ENCODE measurements at places on chromosomes 4 and X.

GRCh38 chr4:138192113-138192512, 50.0 kb downstream of the SLC7A11 start:
- no peak for DNase-seq

DNA sequence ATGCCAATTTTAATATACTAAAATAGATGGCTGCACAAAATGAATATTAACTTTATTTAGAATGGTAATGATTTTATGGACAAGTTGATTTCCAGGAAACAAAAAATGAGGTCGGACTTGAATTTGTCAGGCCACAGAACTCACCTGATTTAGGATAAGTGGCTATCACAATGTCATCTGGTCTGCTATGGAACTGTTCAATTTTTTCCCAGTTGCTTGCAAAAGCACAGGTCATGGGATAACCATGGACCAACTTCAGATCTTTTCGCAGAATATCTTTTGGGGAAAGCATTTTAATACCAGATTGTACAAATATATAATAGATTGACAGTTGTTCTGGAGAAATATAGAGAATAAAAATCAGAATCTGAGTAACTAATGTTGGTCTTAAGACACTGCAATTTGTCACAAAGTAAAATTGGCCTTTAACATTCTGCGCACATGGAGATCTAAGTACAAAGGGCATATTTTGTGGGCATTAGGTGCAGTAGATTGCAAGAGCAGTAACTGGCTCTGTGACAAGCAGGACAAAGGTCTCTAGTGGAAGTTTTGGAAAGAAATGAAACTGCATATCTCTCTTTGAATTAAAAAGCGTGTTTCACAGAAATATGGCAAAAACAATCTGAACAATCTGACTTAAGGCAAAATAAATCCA, 5.4 kb downstream of the SULT1B1 start:
- no peak for DNase-seq

DNA sequence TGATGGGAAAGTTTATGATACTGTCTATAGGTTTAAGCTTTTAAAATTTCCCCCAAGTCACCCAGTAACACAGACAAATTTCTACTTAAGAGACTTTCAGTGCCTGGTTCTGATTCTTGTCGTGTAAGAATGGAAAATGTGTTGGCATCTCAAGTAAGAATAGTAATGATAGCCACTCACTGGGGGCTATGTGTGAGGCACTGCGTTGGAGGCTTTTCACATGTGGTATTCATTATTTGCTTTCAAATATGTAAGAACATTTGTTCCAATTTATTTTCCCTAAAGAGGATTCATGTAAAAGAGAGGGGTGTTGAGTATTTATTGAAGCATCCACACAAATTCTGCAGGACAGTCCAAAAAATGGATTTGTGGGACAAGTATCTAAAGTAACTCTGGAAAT, 143.6 kb downstream of the FNIP2 start:
- DNase-seq = no peak

DNA sequence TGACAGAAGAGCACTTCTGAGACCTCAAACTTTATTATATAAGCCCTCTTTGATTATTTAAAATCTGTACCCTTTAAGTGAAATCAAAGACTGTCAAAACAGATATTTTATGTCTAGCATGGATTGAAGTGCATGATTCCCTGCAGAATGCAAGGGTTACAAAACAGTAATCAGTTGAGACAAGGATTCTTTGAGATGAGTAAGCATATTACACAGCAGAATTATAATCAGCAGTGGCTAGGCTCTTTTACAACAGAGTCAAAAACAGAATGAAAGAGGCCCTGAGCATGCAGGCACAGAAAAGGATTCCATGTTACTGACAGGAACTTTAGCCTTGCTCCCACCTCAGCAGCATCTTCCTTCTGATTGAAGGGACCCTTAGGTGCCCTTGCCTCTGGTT, 487.9 kb upstream of the GALNT7 start:
- no peak for DNase-seq

- no peak for DNase-seq
Measured at GRCh38 chrX:118552121-118552900, 56.7 kb downstream of the DOCK11 start.
